ENCODE measurements at places on chromosomes 12 and 14. TPM values are rescaled to one million over a fixed set of nuclear protein-coding genes. Genes with fewer than 3 reads are reported as not detected.

The LRP10 gene
- 47.8 TPM for total RNA-seq

The KRT79 gene
- not detected for total RNA-seq

The NOVA1 gene
- 0.78 TPM for total RNA-seq

The KRT2 gene
- total RNA-seq = not detected

The TNFRSF1A gene
- 92.0 TPM for total RNA-seq

The IL22 gene
- not detected for total RNA-seq

The ANKRD33 gene
- not detected for total RNA-seq

The POMT2 gene
- 45.2 TPM for total RNA-seq

The JDP2 gene
- 17.9 TPM for total RNA-seq

The C1QL4 gene
- not detected for total RNA-seq

The ZDHHC22 gene
- not detected for total RNA-seq

The NR1H4 gene
- total RNA-seq = 1.3 TPM

The CCT2 gene
- total RNA-seq = 68.2 TPM

The SERPINA9 gene
- not detected for total RNA-seq

The SLC10A1 gene
- not detected for total RNA-seq

The TAS2R9 gene
- not detected for total RNA-seq

Data from body of pancreas (tissue), 4 donors.